Stimulated activated CD8-positive, alpha-beta memory T cell treated with anti-CD3 and anti-CD28 coated beads, Interleukin-7, amount 100 ng/mL, for 1 hour (primary cell): ENCODE measurements at places on chromosomes 12 and 14.

- no peak for DNase-seq
These were observed 29.3 kb downstream of the GRIN2B start for GRCh38 chr12:13952096-13952495.

DNA sequence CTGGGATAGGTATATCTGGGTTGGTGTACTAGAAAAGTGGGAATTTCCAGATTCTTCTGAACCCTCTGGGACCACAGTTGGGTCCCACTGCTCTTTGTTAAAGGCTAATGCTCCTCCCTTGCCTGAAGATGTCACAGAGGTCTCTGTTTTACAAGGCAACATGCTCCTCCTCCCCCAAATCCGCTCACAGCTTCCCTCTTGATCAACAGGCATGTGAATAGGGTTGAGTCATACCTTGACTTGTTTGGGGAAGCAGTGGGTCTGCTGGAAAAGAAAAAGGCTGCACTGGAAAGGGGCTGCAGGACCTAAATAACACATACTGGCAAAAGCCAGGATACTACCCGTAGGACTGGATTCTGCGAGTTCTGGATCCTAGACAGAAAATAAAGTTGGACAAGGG lies 165.4 kb upstream of the TMEM260 start:
- no peak for DNase-seq

GRCh38 chr14:68656452-68656851 lies 136.4 kb downstream of the ZFP36L1 start:
- DNase-seq: no peak

- DNase-seq: no peak
These were observed 76.7 kb downstream of the NKX2-1 start for GRCh38 chr14:36443374-36443773.

- DNase-seq: no peak
These were observed 761.5 kb downstream of the GALC start for GRCh38 chr14:87231336-87232026.

DNA sequence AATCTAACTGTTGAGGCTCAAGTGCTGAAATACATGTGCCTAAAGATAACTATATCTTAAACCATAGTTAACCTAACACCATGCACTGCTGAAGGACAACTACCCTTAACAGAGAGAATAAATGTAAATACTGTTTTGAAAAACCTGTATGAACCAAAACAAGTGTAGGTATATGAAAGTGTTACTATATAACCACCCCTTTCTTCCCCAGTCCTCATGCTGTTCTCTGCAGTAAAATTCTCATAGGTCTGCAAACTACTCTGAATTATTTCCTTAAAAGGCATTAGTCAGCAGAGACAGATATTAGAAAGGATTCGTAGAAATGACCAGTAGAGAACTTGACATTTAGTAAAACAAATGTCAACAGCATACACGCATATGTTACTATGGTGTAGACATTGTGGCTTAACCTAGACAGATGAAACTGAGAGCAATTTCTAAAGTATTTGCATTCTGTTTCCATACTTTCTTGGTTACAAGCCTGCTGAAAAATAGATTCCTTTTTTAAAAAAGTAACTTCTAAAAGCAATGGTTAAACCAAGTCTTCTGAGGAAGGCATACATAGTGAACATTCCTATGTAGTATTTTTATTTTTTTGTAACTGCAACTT lies 13.9 kb downstream of the CSRP2 start:
- DNase-seq: no peak

GRCh38 chr12:14849661-14850060 lies 6.3 kb upstream of the ART4 start:
- DNase-seq: no peak

DNA sequence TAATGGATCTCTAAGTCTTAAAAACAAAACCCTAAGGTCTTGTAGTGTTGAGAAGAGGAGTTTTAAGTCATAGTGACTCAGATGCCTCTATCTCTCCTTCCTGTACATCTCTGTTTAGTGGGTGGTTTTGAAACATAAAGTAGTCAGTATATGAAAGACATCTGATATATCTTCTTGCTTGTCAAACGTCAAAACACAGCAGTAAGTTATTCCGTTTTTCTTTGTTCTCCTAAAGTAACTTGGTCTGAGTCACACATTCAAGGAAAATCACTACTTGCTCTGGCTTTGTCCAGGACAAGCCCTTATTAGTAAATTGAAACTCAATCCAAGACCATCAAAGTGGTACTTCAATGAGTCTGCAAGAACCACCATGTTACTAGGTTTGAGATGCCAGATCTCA lies 1172.5 kb downstream of the BCL11B start:
- no peak for DNase-seq

GRCh38 chr12:118107011-118107410 lies 3.2 kb upstream of the VSIG10 start:
- no peak for DNase-seq

- DNase-seq: no peak
These were observed 10.9 kb downstream of the MTA1 start for GRCh38 chr14:105430565-105430964.

GRCh38 chr12:75887979-75888378 lies 143.6 kb downstream of the PHLDA1 start:
- no peak for DNase-seq

DNA sequence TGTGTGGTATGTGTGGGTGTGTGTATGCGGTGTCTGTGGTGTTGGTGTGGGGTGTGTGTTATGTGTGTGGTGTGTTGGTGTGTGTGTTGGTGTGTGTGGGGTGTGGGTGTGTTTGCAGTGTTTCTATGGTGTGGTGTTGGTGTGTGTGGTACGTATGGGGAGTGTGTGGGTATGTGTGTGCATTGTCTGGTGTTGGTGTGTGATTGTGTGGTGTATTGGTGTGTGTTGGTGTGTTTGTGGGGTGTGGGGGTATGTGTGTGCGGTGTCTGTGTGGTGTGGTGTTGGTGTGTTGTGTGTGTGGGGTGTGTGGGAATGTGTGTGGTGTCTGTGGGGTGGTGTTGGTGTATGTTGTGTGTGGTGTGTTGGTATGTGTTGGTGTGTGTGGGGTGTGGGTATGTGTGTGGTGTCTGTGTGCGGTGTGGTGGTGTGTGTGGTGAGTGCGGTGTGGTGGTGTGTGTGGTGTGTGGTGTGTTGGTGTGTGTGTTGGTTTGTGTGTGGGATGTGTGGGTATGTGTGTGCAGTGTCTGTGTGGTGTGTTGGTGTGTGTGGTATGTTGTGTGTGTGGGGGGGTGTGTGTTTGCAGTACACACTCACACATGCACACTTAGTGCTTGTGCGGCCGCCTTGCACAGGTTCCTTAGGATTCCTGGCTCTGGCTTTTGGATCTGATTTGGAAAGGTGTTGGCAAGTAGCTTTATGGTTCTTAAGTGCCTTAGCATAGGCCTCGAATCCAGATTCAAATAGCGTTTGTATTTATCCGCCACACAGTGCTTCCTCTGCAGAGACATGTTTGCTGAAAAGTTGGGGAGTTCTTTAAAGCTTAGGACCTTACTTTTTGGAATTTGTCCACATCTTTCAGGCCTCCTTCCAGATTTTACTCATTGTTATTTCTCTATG lies 16.4 kb downstream of the MLXIP start:
- DNase-seq: no peak
